ENCODE measurements at places on chromosomes 5 and 9.
A peak's percentile ranks its signal among the peaks of the same experiment; 100 is the strongest.

GRCh38 chr5:100693481-100693880 lies 158.3 kb downstream of the FAM174A start:
- no peak for DNase-seq

- no peak for DNase-seq
Observed at GRCh38 chr9:110578575-110579033, 937 bp downstream of the SVEP1 start.

DNA sequence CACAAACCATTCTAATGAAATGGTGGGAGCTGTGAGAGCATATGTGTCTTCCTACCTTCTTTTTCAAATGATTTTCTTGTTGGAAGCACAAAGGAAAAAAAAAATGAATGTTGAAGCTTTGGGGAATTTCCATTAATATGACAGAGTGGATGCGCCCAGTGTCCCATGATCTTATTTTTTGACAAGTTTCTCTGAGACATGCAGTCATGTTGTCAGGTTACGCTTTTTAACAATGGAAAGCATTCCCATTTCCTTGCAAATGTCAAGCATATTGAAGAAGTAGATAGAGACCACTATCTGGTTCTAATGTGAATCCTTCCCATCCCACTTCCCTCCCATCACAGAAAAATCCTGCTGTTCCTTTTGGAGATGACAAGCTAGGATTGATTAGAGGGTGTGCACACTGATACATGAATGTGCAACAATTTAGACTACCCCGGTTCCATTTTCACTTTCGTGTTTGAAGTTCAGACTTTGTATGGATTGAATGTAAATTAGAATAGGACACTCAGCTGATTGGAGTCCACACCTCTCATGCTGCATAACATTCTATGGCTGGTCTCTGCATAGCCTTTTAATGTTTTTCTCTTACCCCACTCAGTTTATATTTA lies 919.4 kb downstream of the TLE4 start:
- DNase-seq: no peak

- DNase-seq: no peak
Observed at GRCh38 chr5:167063788-167064187, 1227.7 kb upstream of the WWC1 start.

DNA sequence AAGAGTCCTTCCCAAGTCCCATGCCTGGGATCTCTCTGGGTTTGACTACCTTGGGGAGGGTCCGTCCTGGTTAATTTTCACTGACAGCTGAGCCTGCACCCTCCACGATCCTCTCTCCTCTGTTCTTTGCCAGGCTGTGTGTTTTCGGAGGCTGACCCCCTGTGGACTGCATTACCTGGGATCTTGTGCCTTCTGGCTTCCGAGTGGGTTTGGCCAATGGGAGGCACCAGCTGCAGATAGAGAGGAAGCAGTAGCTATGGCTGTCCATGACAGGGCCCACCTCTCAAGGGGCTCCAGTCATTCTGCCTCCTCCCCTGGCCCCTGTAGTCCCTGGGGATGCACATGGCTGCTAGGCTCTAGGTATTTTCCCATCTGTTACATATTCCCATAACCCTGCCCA lies 285.0 kb downstream of the DMRT2 start:
- no peak for DNase-seq

DNA sequence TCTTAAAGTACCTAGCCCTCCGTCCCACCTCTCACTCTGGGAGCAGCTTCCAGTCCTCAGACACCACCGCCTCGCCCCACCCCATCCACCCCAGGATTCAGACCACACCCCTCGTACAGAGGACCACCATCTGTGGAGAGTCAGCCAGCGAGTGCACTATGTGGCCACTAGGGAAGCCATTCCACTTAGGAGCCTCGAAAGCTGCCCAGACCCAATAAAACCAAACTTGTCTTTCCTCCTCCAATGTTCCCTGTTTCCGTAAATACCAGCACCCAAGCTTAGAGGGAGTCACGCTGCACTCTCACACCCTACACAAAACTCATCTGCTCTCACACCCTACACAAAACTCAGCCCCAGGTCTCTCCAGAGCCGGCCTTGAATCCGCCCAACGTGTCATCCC lies 1.9 kb downstream of the GCNT4 start:
- no peak for DNase-seq

GRCh38 chr9:34710023-34710422 lies at the start of gene CCL21:
TSS of gene CCL21 (minus strand) at chr9:34710136. CDS start at chr9:34710066, 70 bp downstream.
- no peak for DNase-seq

DNA sequence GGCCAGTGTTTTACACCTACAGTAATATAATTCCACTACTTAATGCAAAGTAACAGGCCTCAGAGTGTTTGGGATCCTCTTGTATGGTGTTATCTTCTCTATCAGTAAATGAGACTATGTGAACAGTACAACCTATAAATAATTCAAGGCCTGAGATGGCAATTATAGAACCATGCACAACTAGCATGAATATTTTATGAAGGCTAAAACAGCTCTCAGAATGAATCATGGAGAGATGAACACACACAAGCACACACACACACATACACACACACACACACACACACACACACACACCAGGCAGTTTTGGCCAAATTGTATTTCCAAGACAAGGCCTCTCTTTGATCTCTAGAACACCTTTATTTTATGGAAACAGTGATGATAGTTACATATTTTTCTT lies 224.9 kb downstream of the EBF1 start:
- DNase-seq: no peak

DNA sequence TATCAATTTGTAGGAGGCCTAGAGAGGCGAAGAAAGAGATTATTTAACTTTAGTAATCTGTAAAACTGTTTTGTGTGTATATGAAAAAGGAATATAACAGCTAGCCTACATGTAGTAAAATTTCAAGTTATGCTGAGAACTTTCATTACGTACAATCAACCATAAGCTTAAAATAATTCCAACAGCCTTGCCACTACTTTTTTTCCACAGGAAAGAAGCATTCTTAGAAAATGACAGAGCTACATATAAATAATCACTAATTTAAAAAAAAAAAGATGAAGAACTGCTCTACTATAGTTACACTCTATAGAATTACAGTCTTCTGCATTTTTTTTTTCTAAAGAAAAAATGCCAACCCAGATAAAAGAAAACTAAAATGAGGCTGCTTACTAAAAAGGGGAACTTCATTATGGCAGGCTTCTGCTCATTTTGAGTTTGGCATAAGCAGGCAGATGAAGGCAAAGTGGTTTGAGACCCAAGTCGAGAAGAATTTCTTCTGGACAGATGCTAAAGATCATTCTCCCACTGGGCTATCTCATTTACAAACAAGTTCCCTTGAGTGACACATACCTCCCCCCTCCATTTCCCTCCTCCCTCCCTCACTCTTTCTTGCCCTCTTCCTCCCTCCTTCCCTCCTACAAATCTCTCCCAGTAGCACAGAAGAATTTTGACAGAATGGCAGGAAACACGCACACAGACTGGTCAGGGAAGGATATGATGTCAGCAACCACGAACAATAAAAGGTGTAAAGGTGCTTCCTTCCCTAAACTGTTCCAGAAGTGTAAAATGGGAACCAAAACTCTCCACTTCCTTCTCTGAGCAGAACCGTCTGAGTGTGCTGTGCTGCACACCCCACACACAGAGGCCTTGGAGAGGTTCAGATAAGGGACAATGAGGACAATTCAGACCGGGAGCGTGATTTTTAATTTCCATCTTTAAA lies 56.1 kb downstream of the MEF2C start:
- no peak for DNase-seq

DNA sequence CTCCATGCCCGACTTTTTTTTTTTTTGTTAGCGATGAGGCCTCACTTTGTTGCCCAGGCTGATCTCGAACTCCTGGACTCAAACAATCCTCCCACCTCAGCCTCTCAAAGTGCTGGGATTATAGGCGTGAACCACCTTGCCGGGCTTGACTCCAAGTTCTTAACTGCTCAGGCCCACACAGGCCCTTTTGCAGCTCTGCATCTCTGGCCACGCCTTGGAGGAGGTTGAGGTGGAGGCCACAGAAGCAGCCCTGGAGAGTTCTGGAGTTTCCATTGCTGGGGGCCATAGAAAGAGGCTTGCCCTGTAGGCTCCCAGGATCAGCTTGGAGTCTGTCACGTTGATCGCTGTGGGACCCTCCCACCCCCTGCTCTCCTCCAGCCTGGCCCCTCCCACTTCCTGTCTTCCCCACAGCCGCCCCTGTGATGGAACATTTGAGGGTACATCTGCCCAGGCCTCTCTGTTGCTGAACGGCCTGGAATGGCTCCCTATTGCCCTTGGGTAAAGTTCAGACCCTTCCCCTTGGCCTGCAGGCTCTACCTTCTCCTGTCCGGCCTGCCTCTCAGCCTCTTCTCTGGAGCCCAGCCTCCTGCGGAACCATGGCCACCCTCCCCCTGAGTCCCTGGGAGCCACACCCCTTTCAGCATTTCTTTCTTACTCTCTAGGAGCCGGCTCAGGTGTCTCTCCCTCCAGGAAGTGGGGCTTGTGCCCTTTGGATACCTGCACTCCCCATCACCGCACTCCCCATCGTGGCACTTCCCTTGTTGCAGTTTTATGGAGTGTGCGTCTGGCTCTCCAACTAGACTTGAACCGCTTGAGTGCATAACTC lies 30.4 kb upstream of the IER5L start:
- no peak for DNase-seq

- no peak for DNase-seq
Observed at GRCh38 chr5:172505845-172506244, 51.5 kb upstream of the SH3PXD2B start.

GRCh38 chr5:120098426-120098825 lies 365.7 kb upstream of the PRR16 start:
- DNase-seq: no peak

DNA sequence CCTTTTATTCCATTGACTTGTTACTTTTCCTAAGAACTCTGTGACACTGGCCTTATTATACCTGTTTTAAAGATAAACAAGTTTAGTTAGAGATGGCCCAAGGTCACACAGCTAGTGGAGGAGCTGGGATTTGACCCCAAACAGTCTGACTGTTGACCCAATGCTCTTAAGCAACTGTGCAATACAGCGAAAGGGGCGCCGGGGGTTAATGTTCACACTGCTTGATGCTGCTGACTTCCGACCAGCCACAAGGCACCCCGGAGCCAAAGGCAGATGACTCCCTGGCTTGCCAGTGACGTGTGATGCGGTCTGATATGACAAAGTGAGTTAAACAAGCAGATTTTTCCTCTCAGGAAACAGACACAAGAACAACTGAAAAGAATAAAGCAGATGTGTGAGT lies 23.9 kb downstream of the PIK3R1 start:
- DNase-seq: no peak

DNA sequence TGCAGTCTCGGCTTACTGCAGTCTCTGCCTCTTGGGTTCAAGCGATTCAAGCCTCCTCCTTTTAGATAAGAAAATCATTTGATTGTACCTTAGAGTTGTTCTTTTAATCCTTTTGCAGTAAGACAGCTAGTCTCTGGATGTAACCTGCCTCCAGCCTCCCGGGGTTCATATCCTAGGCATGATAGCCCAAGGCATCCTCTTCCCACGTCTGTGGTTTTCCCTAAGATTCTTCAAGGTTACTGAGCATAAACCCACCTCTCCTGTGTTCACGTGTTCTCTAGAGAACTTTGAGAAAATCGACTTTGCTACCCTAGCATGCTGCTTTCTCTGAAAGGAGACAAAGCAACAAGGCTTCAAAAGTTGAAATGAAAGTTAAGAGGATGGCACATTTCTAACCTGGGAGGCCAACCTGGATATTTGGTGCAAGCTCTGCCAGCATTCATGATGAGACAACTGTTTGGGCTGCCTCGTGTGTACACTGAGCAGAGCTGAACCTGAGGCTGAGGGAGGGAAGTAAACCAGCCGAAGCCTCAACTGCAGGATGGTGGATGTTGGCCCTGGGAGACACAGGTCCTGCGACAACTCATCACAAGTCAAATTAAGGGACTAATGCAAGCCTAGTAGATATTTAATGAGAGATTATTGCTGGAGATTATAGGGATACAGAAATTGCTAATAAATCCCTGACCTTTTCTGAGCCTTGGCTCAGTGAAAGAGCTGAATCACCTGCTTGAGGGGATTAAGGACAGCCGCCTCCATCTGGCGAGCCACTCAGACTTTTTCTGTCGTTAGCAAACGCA lies 261.8 kb downstream of the ARHGAP26 start:
- DNase-seq: no peak

- DNase-seq: peak; percentile 75
Observed at GRCh38 chr5:1161833-1162229, 39.6 kb upstream of the SLC6A19 start.

GRCh38 chr9:3751125-3751758 lies 225.4 kb upstream of the RFX3 start:
- DNase-seq: no peak

DNA sequence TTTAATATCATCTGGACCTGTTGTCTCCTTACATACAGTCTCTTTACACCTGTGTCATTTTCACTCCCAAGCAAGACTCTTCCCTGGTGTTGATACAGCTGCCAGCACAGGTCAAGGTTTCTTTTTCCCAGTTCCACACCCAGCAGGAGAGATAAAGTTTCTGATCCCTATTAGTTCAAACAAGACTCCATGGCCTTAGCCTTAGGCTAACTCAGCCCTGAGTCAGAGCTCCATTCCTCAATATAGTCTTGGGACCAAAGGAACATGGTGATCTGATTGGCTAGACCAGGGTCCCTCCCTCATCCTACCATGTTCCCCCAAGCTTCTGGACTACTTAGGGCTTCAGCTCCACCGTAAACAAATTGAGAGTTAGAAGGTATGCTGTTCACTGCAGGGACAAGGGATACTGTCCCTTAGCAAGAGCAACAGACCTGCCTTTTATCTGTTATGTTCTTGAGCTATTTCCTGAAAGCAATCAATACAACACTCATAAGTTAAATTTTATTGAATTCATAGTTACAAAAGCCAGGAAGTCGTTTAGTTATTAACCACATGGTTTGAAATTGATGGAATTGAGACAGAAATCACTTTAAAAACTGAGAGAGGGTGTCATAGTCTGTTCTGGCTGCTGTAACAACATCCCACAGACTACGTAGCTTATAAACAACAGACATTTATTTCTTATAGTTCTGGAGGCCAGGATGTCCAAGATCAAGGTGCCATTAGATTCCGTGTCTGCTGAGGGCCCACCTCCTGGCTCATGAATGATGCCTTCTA lies 20.5 kb downstream of the SLC1A1 start:
- DNase-seq: no peak

DNA sequence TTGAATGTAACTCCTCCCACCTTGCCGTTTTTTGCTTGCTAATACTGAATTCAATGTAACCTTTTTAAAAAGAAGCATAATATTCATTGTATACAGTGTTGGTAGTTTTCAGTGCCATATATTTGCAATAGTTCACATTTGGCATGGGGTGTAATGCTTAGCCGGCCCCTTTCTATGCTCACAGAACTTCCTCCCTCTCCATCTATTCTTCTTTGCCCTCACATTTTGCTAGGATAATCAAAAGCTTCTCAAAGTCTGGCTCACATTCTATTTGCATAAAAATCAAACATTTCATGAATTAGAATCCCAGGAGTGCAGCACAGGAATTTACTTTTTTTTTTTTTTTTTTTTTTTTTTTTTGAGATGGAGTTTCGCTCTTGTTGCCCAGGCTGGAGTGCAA lies 226.3 kb upstream of the MPDZ start:
- no peak for DNase-seq

Measured in NCI-H774 (cell line).